ENCODE measurements at places on chromosomes 12 and 14.

DNA sequence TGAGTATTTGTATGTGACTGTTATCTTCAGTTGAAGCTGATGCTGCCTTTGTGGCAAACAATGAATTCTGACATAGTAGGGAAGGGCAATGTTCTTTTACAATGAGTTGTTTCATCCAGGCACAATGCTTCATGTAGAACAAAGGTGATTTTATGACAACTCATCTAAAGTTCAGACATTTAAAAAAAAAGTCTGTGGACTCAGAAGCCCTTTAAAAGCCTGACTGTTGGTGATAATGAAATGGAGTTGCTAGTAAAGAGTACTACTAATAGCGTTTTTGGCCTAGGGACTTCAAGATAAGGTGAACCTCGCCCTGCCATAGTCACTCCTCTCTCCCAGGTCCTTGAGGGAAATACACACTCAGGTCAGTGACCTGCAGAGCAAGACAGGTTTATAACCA, 105.1 kb downstream of the AKAP6 start:
- no peak for DNase-seq

DNA sequence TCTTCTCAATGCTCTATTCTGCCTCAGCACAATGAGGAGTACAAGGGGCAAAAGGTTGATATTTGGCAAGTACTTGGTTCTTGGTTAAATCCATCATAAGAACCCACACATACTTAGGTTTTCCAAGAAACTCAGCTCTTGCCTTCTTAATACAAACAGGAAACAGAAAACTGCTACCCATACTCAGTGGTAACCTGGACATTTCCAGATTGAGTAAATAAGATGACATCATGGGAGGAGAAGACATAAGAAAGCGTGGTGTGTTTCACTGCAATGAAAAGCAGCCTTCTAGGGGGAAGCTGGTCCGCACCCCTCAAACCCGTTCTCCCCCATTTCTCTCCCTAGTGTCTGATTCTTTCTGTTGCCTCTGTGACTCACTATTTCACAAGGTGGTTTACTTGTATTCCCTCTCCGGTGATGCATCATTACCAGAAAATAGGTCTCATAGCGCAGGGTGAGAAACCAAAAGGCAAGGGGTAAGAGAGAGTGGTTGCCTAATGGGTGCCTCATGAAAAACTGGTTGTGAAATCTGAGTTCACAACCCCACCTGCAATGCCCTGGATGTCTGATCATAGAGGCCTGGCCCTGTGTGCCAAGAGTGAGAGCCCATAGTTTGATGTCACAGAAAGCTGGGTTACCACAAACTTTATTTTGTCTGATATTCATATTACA, 326.5 kb upstream of the TBX3 start:
- DNase-seq: no peak

DNA sequence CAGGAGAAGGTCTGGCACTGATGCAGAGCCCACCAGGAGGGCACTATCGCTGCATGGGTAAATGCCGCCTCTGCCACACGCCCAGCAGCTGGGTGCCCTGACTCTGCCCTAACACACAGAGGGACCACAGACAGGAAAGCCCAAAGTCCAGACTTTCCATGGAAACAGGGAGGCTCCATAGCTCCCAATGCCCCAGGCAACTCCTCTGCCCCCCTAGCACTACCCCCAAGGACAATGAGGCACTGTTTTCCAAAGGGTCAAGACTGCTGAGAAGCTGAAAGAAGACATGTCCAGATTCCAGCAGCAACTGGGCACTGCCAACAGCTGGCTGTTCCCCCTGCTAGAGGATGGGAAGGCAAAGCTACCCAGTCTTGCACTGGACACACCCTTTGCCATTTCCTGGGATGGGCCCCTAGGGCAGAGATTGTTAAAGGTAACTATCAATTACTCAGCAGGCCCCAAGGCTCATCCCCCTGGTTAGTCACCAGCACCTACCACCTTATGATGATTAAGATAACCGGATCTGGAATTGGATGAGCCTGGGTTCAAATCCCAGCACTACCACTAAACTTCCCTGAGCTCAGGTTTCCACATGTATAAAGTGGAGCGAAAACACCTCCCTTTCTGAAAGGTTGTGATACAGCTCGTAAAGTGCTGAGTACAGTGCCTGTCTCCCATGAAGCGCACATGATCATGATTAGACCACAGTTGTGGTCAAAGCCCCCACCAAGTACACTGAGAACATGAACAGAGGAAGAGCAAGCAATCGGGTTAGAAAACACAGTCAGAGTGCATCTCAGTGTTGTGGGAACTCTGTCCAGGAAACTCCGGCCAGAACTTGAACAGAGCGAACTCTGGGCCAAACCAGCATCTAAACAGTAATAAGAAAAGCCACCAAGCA, 3.3 kb downstream of the PXN start:
- no peak for DNase-seq

GRCh38 chr14:36005670-36006069, 170.9 kb downstream of the PTCSC3 start:
- DNase-seq: no peak

DNA sequence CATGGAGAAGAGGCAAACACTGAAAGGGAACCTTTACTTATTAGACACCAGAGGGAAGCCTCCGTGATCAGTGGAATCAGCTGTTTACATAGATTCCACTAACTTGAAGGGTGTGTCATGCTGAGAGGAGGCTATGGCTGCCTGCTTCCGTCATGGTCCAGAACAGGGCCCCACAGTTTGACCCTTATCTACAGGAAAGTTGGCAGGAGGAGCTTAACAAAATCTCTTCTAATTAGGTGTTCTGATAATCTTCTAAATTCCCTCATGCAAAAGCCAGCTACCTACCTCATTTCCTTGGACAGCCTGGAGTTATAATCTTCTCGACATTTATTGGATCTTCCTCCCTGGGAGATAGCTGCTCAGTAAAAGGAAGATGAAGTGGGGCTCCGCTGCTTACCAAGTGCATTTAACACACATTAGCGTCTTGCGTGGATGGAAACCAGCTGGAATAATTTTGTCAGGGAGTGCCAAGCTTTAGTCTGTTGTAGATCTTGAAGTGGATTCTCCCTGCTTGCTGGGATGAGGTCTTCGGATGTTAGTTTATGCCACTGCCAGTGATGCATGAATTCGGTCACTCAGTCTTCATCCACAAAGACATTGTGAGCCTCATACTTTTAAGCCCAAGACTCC, 171.0 kb downstream of the PAH start:
- DNase-seq: no peak

GRCh38 chr12:95605875-95606274, 54.6 kb upstream of the USP44 start:
- no peak for DNase-seq

DNA sequence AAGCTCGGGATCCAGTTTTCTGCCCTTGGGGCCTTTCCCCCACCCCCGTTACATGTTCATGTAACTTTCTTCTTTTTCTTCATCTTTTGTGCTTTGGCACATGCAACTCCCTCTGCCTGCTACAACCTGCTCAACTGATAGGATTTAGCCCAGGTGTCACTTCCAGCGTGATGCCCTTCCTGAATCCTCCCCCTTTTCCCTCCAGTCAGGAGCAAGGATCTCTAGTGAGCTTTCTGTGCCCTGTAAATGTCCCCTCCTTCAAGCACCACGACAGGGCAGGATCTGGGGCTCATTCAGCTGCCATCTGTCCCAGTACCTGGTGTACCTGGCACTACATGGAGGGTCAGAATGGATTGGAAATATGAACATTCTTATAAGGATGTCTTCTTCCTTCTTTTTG, 15.3 kb downstream of the PELI2 start:
- no peak for DNase-seq
